ENCODE measurements at places on chromosomes 1 and 21.

- DNase-seq = no peak
Measured at GRCh38 chr1:224700918-224701531, 84.9 kb downstream of the CNIH3 start.

DNA sequence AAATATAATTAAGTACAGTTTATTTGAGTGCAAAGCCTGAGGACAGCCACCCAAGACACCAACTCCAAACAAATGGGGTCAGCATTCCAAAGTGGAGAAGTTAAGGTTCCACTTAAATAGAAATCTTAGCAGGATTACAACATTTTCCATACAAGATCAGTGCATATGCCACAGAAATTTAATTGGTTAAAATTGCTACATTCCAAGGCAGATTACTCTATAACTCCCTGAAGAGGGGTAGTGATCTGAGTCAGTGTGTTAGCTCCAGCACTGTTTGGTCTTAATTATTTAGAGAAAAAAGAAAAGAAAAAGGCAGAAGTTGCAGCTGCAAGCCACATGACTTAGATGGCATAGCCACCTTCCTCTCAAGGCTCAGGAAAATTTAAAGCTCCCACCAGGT, 297.5 kb downstream of the HHIPL2 start:
- peak; percentile 36 for DNase-seq

DNA sequence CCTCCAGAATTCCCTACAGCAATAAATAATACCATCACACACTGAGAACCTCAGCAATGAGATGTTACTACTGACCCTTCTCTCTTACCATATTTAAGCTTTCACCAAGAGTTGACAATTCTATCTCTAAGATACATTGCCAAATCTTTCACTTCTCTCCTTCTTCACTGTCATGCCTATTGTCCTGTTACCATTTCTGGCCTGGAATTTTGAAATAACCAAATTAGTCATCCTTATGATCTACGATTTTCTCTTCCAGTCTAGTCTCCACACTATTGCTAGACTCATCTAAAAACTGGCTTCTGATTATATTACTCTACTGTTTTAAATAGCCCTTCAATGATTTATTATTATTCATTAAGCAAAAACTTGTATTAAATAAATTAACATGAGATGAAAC, 656.1 kb upstream of the ADGRL4 start:
- no peak for DNase-seq

- no peak for DNase-seq
Measured at GRCh38 chr1:38153778-38154470, 107.3 kb upstream of the POU3F1 start.

- DNase-seq = no peak
Measured at GRCh38 chr1:230943048-230943593, 35.5 kb downstream of the TTC13 start.

- DNase-seq = no peak
Measured at GRCh38 chr1:200302192-200302920, 107.5 kb downstream of the ZNF281 start.
